ENCODE measurements at places on chromosomes 2 and 18. TPM values are rescaled to one million over a fixed set of nuclear protein-coding genes. Genes with fewer than 3 reads are reported as not detected.

GRCh38 chr2:6067089-6067488 is 374.9 kb downstream of the SOX11 start:
- ATAC-seq: no peak

DNA sequence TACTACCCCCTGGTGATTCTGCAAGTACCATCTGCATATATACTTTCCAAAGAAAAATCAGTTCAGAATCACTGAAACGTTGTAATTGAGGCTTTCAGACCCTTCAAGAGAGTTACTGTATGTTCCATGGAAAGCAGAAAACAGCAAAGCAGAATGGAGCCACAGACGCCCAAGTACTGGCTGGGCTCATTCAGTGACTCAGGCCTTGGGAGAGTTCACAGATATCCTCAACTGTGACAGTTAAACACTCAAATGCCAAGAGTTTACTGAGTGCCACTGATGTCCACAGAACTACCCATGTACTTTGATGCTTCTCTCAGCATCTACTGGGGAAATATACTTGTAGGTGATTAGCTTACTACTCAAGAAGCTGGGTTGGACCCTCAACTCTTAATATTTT is 303.4 kb downstream of the TCF4 start:
- ATAC-seq: peak; percentile 36

GRCh38 chr2:23824777-23825212 is 102.1 kb downstream of the ATAD2B start:
- ATAC-seq: no peak

DNA sequence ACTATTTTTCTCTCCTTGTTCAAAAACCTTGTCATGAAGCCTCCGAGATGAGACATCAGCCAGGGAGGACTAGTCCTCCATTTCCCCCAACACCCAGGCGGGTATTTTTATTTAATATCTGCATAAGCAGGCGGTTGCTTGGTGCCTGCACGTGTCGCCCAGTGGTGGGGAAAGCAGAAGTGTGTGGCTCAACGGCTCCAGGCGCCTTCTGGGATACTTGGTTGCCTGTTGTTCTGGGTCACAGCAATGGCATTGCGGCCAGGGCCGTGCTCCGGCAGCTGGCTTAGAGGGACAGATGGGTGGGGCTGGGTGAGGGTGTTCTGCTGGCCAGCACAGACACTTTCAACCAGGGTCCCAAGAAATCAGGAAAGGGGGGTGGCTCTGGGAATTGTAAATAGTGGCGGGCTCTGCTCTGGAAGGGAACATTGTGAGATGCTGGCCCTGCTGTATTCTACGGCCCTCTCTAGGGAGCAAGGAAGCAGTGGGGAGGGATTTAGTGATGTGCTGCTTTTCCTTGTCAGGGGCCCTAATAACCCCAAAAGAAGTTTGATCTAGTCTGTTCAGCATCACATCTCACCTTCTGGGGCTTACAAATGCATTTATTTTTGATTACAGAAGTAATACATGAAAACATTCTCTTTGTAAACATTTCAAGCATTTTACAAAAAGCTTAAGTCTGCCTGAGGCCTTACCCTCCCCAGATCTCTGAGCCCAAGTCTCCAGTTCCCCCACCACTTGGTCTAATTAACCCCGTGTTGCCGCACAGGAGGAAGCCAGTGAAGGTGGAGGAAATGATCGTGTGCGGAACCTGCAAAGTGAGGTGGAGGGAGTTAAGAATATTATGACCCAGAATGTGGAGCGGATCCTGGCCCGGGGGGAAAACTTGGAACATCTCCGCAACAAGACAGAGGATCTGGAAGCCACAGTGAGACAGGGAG is 1.1 kb downstream of the VAMP8 start:
- peak; percentile 66 for ATAC-seq

DNA sequence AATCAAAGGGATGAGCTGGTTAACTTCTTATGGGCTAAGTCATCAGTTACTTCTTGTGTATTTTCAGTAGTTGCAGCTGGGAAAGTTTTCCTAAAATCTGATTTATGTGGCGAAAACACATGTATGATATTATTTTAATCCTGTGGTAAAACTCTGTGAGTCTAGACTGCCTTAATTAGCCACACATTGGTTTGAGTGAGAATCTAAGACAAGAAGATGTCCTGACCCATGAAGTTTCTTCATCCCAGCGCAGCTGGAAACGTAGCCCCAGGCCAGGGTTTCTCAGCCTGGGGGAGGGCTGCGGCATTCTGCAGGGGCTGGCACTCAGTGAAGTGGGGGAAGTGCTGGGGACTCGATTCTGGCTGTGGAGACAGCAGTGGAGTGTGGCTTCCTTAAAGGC is 44.7 kb upstream of the INHBB start:
- ATAC-seq: no peak

The ESPNL gene
- total RNA-seq: 0.31 TPM

DNA sequence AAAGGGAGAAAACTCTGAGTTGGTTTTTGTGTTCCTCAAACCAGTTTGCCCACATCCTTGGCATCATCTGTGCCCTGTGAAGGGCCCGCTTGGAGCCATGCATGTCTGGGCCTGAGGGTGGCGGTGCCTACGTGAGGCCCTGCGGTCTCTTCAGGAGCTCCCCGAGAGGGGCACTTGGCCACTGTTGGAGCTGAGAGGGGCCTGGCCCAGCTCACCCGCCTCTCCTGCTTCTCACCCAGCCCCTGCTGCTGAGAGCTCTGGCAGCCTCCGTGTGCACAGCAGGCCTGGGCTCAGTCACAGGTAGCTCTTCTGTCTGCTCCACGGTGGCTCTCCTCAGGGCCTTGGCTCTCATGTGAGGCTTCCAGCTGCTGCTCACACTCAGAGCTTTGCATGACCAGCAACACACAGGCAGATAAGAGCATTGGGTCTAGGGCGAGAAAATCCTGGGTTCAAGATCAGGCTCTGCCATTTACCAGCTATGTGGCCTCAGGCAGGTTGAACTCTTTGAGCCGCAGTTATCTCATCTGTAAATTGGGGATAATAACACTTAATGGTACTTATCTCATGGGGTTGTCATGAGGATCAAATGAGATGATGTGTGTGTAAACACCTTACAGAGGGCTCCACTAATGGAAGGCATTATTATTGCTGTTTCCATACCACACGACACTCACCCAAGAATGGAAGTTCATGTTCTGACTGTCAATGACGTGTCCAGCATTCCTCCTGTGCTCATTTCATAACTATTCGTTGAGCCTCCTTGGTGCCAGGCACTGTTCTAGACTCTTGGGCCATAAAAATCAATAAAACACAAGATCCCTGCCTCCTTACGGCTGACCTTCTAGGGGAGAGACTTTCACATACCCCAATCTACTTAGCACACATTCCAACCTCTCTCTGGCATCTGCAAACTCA is 41.6 kb upstream of the PLB1 start:
- ATAC-seq: no peak

GRCh38 chr18:64164883-64165282 is 16.0 kb upstream of the LINC00305 start:
- ATAC-seq: no peak

DNA sequence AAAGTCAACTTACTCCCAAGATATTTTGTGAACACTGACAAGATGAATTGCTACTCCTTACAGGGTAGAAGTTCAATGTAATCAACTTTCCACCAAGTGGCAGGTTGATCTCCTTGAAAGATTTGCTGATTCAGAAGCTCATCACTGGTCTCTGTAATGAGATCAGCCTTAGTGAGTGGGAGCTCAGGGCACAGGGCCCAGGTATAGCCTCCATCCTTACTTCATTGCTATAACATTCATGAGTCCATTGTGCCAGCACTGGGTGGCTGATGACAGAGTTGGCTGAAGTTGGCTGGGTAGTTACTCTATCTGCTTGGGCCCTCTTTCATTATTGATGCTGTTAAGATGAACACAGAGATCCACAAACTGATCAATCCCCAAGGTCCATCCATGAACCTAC is 379.0 kb downstream of the IRS1 start:
- ATAC-seq: no peak

- no peak for ATAC-seq
These were observed 274.6 kb downstream of the AFF3 start for GRCh38 chr2:99867770-99868169.

GRCh38 chr18:61992285-61992684 is 99.5 kb upstream of the RNF152 start:
- no peak for ATAC-seq

- no peak for ATAC-seq
These were observed 203.7 kb downstream of the MYO3B start for GRCh38 chr2:170381678-170382077.

- ATAC-seq: no peak
These were observed 888 bp upstream of the ADCY3 start for GRCh38 chr2:24920809-24921441.

DNA sequence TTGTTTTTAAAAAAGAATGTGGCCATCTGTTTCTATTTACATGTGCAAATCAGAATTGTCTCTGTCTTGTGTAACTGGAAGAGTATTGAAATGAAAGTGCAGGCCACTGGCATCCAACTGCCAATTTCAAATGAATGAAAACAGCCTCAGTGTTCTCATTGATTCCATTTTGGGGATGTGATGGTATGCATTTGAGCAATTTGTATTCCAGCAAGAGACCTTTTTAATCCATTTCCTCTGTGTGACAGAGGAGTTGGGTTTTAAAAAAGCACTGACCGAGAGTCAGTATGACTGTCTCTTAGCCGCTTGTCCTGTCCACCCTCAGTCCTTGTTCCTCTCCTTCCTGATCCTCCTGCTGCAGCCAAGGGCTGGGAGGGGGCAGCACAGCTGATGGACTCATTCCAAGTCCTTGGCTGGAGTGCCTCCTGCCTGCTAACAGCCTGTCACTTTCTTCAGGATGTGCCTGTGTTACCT is 50.0 kb downstream of the ASAP2 start:
- ATAC-seq: no peak

- no peak for ATAC-seq
These were observed 198.8 kb downstream of the PDE1A start for GRCh38 chr2:182228073-182228473.

- ATAC-seq: no peak
These were observed 132.1 kb downstream of the LRP2 start for GRCh38 chr2:169230204-169230603.

GRCh38 chr2:20398956-20399567 is 47.8 kb upstream of the RHOB start:
- no peak for ATAC-seq

All from gastroesophageal sphincter (tissue), 4 donors.